EH (cell line): ENCODE measurements at places on chromosomes 5 and 9.

- DNase-seq = no peak
These were observed 13.3 kb downstream of the UCK1 start for GRCh38 chr9:131517761-131518190.

- no peak for DNase-seq
These were observed 290.8 kb downstream of the MED10 start for GRCh38 chr5:6087576-6087975.

DNA sequence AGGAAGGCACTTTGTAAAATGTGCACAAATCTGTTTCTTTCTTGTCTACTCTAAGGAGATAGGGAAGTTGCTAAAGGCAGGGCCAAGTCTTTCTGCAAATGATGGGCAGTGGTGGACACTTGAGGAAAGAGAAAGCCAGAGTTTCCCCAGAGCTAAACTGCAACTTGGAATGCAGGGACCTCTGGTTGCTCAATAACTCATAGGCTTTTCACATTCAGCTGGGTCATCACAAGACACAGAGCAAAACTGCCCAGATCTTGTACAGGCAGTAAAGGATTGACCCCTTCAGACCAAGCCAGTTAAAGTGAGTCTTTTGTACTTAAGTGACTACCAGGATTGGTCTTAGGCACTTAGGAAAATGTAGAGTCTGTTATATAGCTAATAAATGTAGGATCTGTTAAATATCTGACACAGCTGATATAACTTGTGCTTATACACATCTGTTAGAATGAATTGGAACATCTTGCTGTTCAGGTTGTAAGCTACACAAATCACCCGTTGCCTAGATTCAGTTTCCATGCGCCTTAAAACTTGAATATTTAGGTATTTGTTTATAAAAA is 13.5 kb upstream of the AGXT2 start:
- DNase-seq = peak; percentile 21

- DNase-seq = peak; percentile 93
These were observed 47.8 kb downstream of the NR3C1 start for GRCh38 chr5:143355710-143356109.

DNA sequence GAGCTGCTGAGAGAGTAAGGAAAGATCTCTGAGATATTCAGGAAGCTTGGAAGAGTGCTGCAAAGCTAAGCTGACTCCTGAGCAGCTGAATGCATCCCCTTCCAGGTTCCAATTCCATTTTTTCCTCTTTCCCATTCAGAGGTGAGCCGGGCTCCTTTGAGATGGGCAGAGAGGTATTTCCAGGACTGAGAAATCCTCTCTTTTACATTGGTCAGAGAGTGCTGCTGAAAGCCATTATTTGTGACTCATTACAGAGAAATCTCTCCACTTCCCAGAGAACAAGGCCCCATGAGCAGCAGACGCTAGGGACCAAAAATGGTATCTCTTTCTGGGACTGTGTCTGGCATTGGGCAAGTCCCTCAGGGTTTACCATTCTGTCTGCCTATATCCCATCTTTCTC is 3.7 kb downstream of the MCTP1 start:
- DNase-seq = peak; percentile 34

DNA sequence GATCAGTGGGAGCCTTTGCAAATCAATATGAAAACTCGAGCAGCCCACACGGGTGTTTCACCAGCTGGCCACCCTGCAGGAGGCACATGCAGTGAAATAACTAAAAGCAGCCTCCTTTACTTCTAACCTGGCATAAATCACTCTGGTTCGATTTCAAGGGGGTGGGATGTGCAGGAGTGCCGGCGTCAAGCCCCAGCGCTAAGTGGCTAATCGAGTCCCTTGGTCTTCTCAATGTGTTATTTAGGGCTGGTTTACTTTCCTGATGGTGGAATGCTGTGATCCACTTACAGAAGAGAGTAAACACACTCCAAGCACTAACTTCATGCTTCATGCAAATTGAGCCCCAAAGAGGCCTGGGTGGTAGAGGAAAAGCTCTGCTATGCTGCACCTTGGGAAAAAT is 109.4 kb downstream of the TMEM174 start:
- DNase-seq = no peak

GRCh38 chr9:90642570-90643539 is at the start of gene DIRAS2:
Gene DIRAS2 (minus strand): TSS chr9:90642824. CDS start chr9:90613827, 28,997 bp downstream.
- peak; percentile 38 for DNase-seq

GRCh38 chr9:3528451-3528850 is 2.6 kb upstream of the RFX3 start:
- DNase-seq = no peak
